ENCODE measurements at places on chromosomes 4 and X.

- DNase-seq = no peak
Measured at GRCh38 chr4:137451172-137451825, 81.0 kb downstream of the PCDH18 start.

DNA sequence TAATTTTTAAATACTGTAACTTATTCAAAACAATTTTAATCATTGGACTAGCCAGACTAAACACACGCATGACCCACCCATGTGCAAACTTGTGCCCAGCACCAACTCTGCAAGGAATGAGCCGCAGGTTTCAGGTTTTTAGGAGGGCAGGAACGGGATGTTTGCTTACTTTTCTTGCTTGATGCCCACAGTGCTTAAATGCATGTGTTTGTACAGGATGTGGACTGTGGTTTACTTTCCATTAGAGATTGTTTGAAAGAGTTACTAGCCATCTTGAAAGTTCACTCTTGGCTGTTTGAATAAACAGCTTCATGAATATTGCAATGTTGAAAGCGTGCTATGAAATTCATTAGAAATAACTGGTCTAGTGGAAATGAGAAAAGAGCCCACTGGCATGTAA lies 83.3 kb downstream of the STK32B start:
- no peak for DNase-seq

GRCh38 chr4:7448036-7448435 lies 13.3 kb upstream of the PSAPL1 start:
- DNase-seq = no peak

GRCh38 chr4:95362066-95362465 lies 186.7 kb downstream of the UNC5C start:
- no peak for DNase-seq

GRCh38 chrX:16635040-16635439 lies 14.9 kb upstream of the S100G start:
- no peak for DNase-seq

DNA sequence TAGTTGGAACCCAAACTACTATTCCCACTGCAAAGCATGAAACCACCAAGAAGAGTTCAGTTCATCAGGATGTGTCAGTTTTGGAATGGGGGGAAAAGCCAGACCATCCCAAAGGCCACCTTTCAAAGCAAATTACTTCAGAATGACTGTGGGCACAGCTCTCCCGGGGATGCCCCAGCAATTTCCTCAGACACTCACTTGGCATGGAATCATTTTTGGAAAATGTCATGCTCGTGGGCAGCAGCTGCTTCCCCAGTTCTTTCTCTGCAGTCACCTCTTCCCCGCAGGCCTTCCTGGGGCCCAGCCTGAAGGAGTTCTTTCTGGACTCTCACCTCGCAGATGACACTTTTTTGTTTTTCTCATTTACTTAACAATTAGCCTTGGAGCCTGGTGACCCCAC lies 350.3 kb downstream of the NR3C2 start:
- DNase-seq = no peak

- no peak for DNase-seq
Measured at GRCh38 chr4:88630756-88631155, 38.5 kb downstream of the HERC3 start.

GRCh38 chr4:15402974-15403373 lies 24.9 kb upstream of the C1QTNF7 start:
- no peak for DNase-seq

- no peak for DNase-seq
Measured at GRCh38 chr4:109610489-109610888, 50.4 kb downstream of the MCUB start.

GRCh38 chrX:137562096-137562495 lies 3.8 kb upstream of the ZIC3 start:
- DNase-seq = no peak

GRCh38 chr4:182246401-182247205 lies 3.4 kb downstream of the TENM3 start:
- DNase-seq = no peak

All from central memory CD8-positive, alpha-beta T cell (primary cell).